ENCODE measurements at places on chromosomes 11 and 22. TPM values are rescaled to one million over a fixed set of nuclear protein-coding genes. Genes with fewer than 3 reads are reported as not detected.

The OR5W2 gene
- total RNA-seq, result not detected

The CD3E gene
- not detected for total RNA-seq

DNA sequence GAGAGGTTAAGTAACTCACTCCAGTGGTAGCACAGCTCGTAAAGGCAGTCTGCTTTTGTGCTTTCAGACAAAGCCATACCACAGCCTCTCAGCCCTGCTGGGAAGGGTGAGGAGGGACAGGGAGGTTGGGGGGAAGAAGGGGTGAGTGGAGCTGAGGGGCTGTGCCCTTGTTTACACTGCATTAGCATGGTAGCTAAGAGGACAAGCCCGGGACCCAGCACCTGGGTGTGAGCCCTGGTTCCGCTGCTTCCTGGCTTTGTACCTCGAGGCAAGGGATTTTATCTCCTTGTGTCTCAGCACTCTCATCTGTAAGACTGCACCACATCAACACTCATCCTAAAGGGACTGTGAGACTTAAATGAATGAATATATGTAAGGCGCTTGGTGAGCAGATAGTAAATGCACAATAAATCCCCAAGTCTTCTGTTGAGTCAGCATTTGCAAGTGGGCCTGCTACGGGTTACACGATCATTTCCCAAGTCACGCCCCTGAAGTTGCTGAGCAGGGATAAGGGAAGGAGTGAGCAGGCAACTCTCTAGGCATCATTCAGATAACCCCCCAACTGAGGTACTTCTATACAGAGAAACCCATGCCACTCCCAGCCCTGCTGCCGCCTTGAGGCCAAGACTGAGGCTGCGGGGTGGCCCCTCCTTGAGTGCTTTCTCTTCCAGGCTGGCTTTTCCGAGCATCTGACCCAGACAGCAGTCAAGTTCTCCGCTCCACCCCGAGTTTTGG lies 7.5 kb downstream of the RASD2 start:
- ATAC-seq, result no peak

- no peak for ATAC-seq
Measured at GRCh38 chr11:62026739-62027370, 59.4 kb upstream of the FTH1 start.

DNA sequence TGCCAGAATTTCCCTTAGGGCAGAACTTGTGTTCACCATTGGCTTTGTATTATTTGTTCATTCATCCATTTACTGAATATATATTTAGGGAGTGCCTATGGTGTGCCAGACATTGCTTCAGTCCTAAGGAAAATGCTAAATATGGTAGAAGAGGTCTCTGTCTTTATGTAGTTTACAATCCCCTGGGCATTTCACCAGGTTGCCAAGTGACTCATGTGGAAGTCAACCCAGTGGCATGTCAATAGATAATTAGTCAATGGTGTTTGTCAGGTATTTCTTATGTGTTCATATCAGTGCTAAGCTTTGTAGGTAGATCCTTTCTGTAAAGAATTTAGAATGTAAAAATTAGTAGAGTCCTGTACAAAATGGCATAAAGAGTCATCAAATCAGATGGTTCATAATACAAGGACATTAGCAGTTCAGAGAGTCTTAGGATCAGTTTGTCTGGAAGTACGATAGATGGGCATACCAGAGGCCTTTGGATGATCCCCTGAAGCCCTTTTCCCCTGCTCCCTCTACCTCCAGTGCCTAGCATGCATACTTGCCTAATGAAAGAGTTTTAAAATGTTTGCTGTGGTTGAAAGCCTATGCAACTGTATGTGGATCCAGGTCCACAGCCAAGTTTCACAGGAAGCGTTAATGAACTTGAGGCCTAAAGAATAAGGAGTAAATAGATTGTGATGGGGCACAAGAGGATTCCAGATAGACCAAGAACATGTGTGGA lies 58.5 kb upstream of the SESN3 start:
- ATAC-seq, result no peak
